CD4-positive, alpha-beta T cell treated with Interleukin-2 at 100 ng/mL for 4 hours (primary cell): ENCODE measurements at places on chromosomes 3 and 15.

- DNase-seq, result no peak
These were observed 74.4 kb upstream of the KLHL25 start for GRCh38 chr15:85869124-85869523.

- DNase-seq, result no peak
These were observed 16.6 kb upstream of the MAGI1 start for GRCh38 chr3:66055289-66055688.

GRCh38 chr15:68704496-68705021 lies 116.1 kb downstream of the ANP32A start:
- no peak for DNase-seq

DNA sequence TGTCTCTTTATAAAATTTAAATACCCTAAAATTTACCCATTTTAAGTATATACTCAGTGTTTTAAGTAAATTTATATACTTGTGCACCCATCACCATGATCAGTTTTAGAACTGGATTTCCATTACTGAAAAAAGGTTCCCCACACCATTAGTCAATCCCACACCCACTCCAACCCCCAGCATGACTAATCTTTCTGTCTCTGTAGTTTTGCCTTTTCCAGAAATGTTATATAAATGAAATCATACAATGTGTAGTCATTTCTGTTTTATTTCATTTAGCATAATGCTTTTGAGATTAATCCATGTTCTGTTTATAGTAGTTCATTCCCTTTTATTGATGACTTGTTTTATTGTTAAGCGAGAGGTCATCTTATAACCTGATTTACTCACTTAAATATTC lies 66.1 kb upstream of the LIMD1 start:
- DNase-seq, result no peak

GRCh38 chr3:105367406-105368213 lies 901 bp downstream of the ALCAM start:
- peak; percentile 53 for DNase-seq

DNA sequence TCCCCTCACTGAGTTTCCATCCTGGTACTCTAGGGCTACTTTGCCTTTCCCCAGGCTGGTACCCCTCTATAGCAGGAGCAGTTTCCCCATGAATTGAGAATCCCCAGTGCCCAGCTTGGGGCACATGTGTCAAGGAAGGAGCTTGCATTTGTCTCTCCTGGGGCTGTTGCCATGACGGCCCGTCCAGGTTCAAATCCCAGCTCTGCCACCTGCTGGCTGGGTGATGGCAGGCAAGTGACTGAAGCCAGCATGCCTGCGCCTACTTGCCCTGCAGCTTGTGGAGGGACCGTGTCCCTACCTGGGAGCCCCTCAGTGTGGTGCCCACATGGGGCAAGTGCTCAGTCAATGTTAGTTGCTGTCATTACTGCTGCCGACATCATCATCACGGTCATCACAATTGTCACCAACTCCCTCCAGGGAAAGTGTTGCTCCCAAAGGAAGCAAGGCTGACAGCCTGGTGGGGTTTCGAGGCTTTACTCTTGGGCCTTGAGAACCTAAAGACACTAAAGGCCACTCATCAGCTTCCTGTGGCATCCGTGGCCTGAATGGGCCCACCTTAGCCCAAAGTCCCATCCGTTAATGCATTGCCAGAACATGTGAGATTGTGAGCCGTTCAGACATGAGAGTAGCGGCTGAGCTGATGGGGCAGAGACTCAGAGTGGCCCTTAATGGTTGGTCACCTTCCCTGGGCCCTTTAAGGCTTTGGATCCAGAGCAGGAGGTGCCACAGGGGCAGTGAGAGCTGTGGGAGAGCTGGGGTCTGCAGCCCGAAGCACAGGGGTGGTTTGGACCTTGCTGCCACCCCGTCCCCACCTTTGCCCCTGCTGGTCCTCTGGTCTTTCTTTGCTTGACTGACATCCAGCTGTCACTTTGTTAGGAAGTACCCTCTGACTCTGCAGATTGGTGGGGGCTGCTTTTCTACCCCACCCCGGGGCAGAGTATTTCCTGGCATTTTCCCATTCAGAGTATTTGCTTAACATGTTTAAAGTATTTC lies 144.4 kb downstream of the DNAJB8 start:
- peak; percentile 53 for DNase-seq

GRCh38 chr15:72859017-72859756 lies 75.6 kb upstream of the ADPGK start:
- no peak for DNase-seq

GRCh38 chr15:64246364-64247189 lies 83.8 kb upstream of the PPIB start:
- DNase-seq, result peak; percentile 47

GRCh38 chr15:89628301-89628700 lies 27.0 kb downstream of the KIF7 start:
- no peak for DNase-seq

- no peak for DNase-seq
These were observed 42.9 kb downstream of the ISG20 start for GRCh38 chr15:88681610-88682221.

GRCh38 chr3:183635431-183636220 lies at the start of gene KLHL24:
Gene KLHL24 (plus strand): TSS chr3:183635623. CDS start chr3:183650357, 14,734 bp downstream.
- peak; percentile 91 for DNase-seq

GRCh38 chr3:46663591-46664135 lies 29.8 kb downstream of the ALS2CL start:
- DNase-seq, result no peak

DNA sequence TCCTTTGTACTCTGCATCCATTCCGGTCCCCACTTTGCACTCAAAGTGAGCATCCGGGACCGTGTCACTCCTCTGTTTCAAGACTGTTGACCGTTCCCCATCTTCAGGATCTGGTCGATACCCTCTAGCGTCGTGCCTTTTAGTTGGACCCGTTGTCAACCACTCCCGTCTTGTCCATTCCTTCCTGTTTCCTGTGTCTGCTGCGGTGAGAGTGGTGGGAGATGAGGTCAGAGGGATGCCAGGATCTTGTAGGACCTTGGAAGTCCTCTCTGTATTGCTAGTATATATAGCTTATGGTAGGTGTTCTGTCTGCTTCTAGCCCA lies 624 bp downstream of the BRK1 start:
- DNase-seq, result no peak

- no peak for DNase-seq
These were observed 300.2 kb upstream of the TRIM42 start for GRCh38 chr3:140377644-140378043.

DNA sequence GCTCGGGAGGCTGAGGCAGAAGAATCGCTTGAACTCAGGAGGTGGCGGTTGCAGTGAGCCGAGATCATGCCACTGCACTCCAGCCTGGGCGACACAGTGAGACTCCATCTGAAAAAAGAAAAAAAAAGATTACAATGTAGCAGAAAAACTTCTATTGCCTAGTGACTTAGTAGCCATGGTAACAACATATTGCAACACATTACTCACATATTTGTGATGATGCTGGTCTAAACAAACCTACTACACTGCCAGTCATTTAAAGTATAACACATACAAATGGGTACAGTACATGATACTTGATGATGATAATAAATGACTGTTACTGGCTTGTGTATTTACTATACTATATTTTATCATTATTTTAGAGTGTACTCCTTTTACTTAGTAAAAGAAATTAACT lies 125.6 kb downstream of the PLOD2 start:
- DNase-seq, result no peak

GRCh38 chr3:128351546-128351945 lies 115.1 kb downstream of the DNAJB8 start:
- no peak for DNase-seq

DNA sequence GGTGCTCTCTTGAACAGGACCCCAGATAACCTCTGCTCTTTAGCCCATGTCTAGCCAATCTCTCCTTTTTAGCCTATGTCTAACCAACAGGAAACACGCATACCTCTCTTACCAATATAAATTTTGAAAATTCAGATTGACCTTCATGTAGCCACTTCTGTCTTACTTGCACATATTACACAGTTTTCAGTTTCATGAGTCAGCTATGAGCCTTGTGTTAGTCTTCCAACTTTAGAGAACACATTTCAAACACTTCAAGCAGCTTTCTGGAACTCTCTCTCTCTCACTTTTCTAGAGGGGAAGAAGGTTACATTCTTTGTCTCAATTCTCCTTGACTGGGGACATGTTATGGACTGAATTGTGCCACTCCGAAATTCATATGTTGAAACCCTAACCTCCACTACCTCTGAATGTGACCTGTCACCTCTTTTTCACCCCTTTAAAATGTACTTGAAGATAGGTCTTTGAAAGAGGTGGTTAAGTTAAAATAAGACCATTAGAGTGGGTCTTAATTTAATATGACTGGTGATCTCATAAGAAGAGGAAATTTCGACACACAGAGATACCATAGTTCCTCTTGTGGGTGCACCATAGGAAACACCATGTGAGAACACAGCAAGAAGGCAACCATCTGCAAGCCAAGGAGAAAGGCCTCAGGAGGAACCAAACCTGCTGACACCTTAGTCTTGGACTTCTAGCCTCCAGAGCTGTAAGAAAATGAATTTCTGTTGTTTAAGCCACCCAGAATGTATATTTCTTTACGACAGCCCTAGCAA lies 480.3 kb upstream of the ALCAM start:
- no peak for DNase-seq

GRCh38 chr3:187165144-187165543 lies 25.8 kb upstream of the RPL39L start:
- DNase-seq, result peak; percentile 75

DNA sequence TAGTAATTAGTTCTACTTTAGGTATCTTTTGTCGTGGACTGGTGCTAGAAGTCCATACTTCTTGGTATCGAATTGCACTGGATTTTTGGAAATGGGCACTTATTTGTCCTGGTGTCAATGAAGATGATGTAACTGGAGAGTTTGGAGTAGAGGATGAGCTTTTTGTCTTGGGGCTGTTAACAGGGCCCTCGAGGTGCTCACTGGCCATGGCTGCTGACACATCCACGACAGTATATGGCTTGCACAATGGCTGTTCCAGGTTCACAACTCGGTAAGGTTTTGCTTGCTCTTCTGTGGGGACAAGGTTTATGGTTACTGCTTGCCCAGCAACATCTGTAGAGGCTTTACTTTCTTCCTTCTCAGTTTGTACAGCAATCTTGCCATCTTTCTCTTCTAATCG lies 109.4 kb upstream of the TSPAN3 start:
- DNase-seq, result no peak

GRCh38 chr3:44907612-44908011 lies 33.2 kb downstream of the TGM4 start:
- no peak for DNase-seq

- DNase-seq, result peak; percentile 25
These were observed 1.2 kb downstream of the ERC2 start for GRCh38 chr3:56467108-56467507.

DNA sequence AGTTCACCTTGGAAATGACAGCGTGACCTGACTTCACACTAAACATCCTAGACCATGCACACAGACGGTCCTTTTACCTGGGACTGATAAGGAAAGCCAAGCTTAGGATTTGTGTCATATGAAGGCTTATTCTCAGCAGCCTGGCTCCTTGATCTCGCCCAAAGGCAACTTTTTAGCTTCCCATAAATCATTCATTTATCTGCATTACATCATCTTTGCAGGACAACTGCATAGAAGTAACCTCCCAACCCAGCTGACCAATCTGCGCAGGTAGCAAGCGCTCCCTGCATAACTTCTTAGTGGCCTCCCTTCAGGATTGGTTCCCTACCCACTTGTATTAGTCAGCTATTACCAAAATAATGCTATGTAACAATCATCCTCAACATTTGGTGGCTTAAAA lies 389.9 kb upstream of the PROK2 start:
- no peak for DNase-seq

DNA sequence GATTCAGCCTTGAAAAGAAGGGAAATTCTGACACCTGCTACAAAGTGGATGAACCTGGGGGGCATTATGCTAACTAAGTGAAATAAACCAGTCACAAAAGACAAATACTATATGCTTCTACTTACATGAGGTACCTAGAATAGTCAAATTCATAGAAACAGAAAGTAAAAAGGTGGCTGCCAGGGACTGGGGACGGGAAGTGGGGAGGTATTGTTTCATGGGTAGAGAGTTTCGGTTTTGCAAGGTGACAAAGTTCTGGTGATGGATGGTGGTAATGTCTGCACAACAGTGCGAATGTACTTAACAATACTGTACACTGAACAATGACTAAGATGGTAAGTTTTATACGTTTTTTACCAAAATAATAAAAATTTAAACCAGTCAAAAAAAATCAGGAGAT lies 4.8 kb downstream of the IDH2 start:
- DNase-seq, result peak; percentile 83

DNA sequence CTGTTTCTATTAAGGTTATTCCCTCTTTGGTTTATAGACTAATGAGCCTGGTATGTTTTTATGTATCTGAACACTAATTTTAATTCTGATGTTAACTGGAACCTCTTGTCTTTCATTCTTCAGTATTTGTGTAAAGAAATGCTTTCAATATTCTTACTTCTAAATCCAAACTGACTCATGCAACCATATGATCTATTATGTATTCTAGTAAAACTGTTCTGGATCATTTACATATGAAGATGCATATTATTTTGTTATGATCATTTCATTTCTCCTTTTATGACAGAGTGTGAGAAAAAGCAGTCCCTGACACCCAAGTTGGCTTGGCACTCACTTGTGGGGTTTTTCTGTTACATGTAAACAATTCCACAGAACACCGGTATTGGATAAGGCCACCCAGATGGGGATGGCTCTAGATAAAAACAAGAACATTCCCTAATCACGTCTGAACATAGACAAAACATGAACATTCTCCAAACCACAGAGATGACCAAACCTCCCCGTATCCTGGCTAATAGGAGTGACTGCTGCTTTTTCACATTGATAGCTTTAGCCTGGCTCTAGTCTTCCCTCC lies 72.2 kb upstream of the EPHB3 start:
- no peak for DNase-seq

GRCh38 chr3:140537727-140538082 lies 140.2 kb upstream of the TRIM42 start:
- no peak for DNase-seq

DNA sequence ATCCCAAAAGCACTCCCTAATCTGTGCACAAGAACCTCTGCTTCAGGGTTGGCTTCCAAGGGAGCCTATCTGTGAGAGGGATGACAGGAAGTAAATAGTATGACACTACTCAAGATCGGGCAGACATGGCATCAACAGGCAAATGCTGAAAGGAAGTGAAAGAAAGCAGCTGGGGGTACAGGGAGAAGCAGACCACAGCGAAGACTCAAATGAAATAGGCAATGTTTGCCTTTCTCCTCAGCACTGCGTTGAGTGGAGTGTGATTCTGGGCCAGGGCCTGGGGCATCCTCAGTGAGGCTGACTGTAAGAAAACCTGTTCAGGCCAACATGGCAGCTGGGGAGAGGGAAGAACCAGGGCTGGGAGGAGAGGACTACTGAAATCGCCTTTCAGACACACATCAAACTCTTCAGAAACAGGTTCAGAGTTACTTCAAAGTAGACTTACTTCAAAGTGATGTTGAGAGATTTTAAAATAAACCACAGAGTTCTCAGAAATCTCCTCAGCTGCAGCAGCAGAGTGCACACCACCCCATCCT lies 96.6 kb downstream of the SLC9A9 start:
- DNase-seq, result peak; percentile 25

GRCh38 chr3:177446165-177446601 lies 248.9 kb upstream of the TBL1XR1 start:
- DNase-seq, result no peak

DNA sequence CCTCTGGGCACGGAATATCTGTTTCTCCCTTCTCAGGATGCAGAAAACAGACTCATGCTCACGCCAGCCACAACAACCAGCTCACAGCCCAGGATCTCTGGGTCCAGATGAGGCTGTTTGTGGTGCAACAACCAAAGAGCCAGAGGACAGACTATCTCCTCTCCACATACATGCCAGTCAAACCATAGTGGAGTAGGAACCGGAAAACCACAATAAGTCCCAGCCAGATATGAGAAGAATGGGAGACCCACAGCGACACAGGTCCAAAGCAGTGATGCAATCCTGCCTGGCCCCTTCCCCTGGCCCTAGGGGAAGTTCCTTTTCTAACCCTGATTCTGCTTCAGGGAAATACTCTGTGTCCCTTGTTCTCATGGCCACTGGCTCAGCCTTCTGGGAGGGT lies 27.6 kb downstream of the MEX3B start:
- no peak for DNase-seq
